ENCODE measurements at places on chromosomes 5 and 9.

- DNase-seq = no peak
These were observed 9.5 kb downstream of the FGF18 start for GRCh38 chr5:171428809-171429542.

- DNase-seq = no peak
These were observed 1024.8 kb downstream of the TLE1 start for GRCh38 chr9:80664327-80665210.

DNA sequence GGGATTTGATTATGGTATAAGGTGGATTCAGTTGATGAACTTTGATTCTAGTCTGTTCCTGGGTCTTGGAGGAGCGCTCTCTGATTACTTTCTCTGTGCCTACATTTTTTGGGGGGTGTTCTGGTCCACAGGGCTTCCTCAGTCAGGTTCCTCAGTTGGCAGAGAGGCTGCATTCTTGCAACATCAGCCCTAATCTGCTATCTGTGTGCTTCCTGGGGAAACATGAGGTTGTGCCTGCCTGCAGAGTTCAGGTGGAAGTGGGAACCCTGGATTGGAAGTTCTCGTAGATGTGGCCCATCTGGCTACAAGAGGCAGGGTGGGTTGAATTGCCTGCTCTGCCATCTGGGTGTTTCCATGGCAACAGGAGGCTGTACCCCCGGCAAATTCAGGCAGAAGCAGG lies 24.5 kb downstream of the POLK start:
- no peak for DNase-seq

- DNase-seq = no peak
These were observed 13.9 kb upstream of the ADGRD2 start for GRCh38 chr9:124436320-124436719.

- DNase-seq = no peak
These were observed 318.3 kb upstream of the RPS23 start for GRCh38 chr5:82596451-82596850.

DNA sequence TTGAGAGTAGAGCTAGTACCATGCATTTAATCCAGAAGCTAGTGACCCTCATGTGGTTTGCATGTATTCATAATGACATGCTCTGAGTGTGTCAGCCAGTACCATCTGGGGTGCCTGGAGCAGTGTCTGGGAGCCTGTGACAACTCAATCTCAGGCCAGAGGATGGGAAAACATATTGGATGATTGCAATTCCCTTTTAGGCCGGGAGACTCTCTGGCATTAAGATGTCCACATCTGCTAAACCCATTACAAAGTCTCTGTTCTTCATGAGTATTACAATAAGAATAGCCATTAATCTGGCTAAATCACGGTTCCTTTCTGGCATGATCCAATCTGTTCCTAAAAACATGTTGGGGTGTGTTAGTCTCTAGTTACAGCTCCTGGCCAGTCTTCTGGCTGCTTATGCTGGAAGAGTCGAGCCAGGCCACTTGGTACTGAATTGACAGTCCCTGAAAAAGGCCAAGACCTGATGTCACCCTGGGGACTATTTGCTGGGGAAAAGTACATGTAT lies 475.7 kb downstream of the ENC1 start:
- no peak for DNase-seq

- no peak for DNase-seq
These were observed 7.6 kb downstream of the DCANP1 start for GRCh38 chr5:135439231-135440205.

DNA sequence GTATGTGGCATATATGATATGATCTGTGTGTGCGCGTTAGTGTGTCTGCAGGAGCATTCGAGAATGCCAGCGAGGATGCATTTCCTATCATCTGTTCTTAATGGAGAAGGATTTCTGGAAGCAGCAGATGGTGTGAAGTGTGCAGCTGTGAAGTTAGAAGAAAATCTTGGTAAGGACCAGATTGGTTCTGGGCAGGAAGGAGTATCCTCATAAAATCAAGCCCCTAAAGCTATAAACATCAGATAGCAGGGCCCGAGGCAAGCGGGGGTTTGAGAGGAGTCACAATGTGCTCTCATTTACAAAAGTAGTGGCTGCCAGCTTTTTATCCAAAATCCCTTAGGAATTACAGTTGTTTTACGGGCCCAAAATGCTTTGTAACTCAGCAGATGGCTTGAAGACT lies 40.0 kb downstream of the DAPK1 start:
- DNase-seq = no peak

DNA sequence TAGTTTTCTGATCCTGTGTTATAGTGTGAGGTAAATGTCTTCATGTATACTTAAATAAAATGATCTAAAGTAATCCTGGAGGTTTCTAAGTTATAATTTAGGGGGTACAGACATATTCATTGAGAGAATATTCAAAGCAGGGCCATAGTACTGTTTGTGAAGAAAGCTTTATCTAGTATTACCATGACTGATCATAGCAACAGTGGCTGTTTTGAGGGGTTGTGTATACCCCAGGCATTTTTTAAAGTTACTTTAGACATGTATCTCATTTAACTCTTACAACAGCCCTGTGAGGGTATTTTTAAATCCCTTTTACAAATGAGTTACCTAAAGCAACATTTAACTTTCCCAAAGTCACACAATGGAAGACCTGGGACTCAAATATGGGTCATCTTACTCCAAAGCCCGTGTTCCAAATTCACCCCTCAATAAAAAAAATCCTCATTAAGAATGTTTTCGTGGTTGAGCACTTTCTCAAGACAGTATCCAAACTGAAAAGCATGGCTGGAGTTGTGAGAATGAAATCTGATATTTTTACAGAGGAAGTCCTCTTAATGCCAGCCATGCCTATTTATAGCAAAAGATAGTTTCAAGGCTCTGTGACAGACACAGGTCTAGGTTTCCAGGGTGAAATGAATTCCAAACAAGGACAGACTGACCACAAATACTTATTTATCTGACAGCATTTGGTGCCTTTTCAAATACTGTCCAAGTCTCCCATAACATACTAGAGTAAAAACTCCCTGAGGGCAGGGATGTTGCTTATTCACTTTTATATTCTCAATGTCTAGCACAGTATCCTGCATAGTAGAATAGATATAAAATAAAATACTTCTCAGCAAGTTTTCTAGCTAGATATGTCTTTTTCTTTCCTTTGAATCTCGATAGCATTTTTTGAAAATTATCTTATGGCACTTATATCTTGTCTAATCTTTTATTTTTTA lies 10.4 kb downstream of the STOM start:
- DNase-seq = no peak

Measured in cerebellar nuclear complex (tissue), 1 donor.